ENCODE measurements at places on chromosomes 11 and 22. TPM values are rescaled to one million over a fixed set of nuclear protein-coding genes. Genes with fewer than 3 reads are reported as not detected.

FOLH1 gene
- total RNA-seq: not detected

RNF121 gene
- total RNA-seq: 27.4 TPM

DNA sequence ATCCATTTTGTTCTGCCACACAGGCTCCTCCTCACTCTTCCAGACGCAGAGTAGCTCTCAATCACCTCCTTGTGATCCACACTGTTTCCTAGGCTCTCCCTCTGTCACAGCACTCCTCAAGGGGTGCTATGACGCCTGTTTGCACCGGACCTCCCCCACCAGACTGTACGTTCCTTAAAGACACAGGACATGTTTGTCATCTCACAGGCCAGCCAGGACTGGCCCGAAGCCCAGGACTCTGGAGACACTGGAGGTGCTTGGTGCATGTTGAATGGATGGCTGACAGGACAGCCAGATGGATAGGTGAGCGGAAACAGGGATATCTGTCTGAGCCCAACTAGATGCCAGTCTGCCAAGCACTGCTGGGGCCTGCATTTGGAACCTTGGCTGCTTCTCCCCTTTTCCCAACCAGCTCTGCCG lies 13.6 kb downstream of the PLA2G6 start:
- DNase-seq: no peak

- DNase-seq: peak; percentile 87
Observed at GRCh38 chr22:26709617-26710390, 52.4 kb downstream of the MIAT start.

DNA sequence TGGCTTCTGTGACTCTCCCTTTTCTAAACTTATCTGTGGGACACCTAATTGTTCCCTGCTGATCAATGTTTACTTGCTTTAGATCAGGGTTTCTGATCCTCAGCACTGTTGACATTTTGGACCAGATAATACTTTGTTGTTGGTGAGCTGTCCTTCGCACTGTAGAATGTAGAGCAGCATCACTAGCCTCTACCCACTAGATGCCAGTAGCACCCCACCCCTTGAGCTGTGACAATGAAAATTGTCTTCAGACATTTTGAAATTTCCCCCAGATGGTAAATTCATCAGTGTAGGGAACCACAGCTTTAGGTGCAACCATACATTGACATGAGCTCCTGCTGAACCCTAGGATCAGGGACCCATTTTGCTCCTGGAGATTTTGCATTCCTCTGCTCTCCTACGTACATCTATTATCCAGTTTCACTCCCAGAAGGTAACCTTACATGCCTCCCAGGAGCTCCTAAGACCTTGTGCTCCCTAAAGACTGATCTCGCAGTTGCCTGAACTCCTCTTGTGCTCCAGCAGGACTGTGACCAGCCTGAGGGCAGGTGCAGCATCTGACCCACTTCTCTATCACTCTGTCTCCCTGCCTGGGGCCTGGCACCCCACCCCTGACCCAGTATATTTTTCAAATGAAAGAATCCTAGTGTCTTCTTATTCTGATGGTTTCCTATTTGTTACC lies 107.8 kb downstream of the FAR1 start:
- DNase-seq: peak; percentile 3
